ENCODE measurements at places on chromosomes 12 and 14.

- no peak for DNase-seq
These were observed 177.1 kb upstream of the PARP11 start for GRCh38 chr12:4050340-4050739.

DNA sequence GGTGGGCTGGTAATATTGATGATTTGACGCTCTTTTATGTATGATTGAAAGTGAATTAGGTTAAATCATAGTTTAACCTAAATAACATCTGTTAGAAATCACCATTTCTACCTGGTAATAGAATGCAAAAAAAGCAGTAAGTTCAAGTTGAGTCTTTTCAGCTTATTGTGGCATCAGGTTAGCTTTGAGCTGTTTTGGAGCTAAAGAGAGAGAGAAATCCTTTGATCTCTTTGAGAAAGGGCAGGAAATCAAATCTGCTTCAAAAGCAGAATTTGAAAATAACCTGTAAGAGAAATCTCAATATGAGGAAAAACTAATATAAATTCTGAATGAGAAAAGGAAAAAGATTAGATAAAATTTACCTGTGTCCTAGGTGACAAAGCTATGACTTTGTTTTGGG, 62.2 kb downstream of the CKB start:
- DNase-seq, result no peak

DNA sequence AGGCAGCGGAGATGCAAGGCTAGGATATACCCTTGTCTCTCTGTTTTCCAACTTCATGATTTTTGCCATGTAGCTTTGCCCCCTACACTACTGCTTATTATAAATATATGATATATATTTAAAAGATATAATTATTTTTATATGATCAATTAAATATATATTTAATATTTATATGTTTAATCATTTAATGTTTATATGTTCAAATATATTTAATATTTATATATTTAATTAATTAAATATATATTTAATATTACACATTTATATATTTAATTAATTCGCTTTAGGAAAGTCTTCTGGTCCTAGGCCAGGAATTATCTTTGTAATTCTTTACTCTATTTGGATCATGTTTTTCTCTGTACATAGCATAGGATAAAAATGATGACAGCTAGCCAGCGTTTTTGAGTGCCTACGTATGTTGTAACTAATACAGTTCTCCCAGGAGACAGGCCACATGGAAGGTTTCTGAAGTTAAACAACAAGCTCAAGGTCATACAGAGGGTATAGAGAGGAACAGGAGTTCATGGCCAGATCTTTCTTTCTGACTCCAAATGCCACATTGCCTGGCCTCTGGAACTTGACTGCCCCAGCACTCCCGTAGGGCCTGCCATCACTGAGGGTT, 192.5 kb downstream of the KCNA5 start:
- no peak for DNase-seq

DNA sequence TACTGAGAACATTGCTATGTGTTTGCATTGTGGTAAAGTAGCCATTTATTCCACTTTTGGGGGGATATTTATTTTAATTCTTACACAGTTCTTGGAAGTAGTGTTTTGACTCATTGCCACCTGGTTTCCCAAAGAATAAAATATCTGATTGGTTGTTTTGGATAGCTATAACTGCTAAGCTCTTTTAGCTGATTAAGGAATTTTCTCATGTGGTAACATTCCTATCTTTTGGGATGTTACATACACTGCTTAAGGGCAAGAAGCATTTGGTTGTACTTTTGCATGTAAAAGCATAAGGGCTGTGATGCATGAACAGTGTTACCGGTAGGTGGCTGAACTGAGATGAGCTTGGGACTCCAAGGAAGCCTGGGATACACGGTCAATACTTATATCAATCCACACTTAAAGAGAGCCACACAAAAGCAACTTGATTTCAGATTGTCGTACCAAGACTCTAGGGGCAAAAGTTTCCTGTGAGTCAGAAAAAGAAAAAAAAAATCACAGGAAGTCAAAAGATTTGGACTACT, 71.4 kb upstream of the PRKD1 start:
- no peak for DNase-seq

DNA sequence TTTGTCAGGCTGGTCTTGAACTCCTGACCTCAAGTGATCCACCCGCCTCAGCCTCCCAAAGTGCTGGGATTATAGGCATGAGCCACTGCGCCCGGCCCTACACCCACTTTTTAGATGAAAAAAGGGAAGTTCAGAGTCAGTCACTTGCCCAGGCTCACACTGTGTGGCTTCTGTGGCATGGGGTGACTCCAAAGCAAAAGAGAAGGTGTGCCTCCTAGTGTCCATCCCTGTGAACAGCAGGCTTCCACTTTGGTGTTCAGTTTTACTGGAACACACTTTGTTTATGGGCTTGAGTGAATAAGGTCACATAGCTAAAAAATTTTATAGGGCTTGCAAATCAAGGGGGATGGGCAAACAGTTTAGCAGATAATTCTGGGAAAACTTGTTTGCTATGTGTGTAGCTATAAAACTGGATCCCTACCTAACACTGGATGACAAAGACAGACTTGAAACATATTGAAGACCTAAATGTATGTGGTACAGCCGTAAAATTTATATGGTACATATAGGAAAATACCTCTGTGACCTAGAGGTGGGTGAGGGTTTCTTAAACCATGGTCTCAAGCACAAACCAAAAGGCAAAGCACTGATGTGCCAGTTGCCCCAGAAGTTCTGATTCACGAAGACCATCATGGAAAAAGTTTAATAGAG, 54.9 kb downstream of the EID3 start:
- no peak for DNase-seq

- DNase-seq, result no peak
These were observed at the start of gene REC8 for GRCh38 chr14:24171422-24172260. Gene REC8 (plus strand): TSS chr14:24172080. CDS start chr14:24172553, 473 bp downstream.

Measured in AG04449 (cell line).